NCI-H774 (cell line): ENCODE measurements at places on chromosomes 2 and 18.

DNA sequence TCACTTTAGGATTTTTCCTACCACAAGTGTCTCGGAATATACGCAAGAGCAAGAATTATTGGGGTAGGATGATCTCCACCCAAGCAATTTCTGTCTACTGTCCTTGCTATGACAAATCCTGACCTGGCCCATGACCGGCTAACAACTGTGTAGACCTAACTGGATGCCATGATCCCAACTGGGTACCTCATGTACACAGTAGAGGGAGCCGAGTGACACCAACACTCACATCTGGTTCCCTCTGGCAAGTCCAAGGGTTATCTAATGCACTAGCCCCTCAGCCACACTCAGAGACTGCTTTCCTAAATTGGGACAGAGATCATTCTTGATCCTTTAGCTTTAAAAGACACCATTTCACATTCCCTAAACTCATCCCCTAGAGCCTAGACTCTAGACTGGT is 60.7 kb upstream of the ZNF532 start:
- DNase-seq, result no peak

GRCh38 chr2:191206613-191207471 is 38.4 kb upstream of the MYO1B start:
- DNase-seq, result no peak

DNA sequence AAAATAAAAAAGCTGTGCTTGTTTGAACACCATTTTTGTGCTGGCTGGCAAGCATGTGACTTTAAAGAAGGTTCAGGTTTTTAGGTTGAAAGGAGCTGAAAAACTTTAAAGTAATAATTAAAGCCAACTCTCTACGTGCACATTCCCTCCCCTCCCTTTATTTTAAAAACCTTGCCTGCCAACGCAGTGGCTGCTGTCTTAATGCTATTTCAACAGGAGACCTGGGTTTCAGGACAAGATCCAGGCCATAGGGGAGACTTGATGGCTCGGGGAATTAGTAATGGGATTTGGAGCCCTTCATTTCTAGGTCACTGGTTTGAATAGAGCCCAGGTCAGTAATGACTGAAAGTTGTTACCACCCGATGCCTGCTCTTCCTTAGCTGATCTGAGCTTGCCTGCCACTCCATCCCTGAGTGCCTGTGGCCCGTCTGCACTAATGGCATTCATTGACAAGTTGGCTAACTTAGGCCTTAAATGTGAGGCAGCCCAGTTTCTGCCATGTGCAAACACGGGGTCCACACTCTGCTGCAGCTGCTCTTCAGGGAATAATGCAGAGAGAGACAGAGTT is 1233.2 kb upstream of the ZEB2 start:
- no peak for DNase-seq

DNA sequence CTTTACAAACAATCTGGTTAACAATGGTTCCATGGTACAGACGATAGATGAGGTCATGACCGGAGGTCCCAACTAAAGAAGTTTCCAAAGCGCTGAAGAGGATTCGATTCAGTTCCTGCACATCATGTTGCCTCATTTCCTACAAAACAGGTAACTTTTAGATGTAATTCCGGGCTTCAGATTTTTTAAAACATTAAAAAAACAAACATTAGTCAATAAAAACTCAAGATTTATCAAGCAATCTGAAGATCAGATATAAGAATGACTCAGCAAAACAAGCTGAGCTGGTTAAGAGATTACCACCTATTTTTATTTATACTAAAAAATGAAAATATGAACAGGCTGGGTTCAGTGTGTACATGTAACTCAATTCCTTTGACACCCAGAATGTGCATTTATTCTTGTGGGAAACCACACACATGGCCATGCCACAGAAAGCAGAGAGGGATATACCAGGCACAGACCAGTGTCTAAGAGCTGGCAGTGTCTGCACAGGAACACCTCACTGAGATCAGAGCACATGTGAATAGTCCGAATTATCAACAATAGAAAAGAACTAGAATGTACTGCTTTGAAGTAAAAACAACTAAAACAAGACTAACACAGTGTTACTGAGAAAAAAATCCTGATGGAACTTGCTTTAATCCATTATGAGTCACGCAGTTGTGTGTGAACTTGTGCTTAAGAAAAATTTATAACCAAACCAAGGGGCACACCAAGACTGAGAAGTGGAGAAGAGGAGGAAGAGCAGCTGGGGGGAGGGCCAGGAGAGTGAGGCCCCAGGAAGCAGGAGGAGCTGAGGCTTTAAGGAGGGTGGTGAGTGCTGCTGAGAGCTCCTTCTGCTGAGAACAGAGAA is 9.5 kb downstream of the USP40 start:
- no peak for DNase-seq

GRCh38 chr18:75248426-75249174 is 38.0 kb downstream of the TSHZ1 start:
- peak; percentile 16 for DNase-seq

DNA sequence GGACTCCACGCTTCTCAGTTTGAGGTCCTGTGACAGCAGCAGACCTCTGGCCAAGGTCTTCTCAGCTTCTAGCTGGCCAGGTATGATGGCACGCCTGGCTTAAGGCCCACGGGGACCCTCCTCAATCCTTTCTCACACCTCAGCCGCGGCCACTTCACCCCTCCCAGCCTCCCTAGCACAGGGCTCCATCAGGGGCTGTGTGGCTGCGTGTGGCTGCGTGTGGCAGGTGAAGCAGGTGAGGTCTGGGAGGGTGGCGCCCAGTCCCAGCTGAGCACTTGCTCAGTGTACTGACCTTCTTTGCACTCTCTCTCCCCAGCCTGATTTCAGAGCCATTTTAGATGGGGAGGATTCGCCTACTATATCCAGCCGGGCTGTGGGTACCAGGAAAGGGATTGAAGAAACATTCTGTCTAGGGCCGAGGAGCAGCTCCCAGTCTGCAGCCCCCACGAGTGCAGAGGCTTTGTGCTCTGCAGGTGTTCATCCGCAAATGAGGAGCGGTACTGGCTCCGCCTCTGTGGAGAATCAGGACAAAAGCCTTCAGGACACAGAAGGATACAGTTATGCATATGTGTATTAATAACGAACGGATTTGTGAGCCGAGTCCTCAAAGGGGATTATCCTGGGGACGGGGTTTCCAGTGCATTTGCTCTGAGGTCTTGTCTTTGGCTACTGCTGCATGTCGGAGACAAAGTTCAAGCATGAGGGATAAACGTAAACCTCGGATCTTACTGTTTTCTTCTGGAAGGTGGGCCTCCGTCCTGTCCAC is 236.9 kb upstream of the RAB6C start:
- DNase-seq, result no peak

- DNase-seq, result no peak
Observed at GRCh38 chr2:2832657-2833056, 501.6 kb upstream of the MYT1L start.

GRCh38 chr2:211157856-211158463 is 601.6 kb downstream of the CPS1 start:
- DNase-seq, result no peak

- no peak for DNase-seq
Observed at GRCh38 chr2:75356865-75357264, 157.5 kb upstream of the TACR1 start.

DNA sequence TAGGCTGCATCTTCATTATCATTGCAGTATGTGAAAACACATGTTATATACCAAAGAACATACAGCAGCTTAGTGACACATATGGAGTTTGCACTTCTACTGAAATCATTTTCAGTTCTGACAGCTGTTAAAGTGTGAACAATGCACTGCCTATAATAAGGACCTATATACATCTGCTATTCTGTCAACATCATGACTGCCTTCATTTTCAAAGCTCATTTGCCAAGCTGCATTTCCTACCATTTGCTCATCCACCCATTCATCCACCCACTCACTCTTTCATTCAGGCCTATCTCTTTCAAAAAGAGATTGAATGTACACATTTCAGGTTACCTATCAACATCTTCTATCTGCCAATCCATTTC is 81.7 kb upstream of the STK17B start:
- DNase-seq, result no peak

- DNase-seq, result no peak
Observed at GRCh38 chr2:32330136-32330535, 26.7 kb upstream of the BIRC6 start.

GRCh38 chr18:48392268-48392667 is 16.9 kb downstream of the ZBTB7C start:
- DNase-seq, result no peak

DNA sequence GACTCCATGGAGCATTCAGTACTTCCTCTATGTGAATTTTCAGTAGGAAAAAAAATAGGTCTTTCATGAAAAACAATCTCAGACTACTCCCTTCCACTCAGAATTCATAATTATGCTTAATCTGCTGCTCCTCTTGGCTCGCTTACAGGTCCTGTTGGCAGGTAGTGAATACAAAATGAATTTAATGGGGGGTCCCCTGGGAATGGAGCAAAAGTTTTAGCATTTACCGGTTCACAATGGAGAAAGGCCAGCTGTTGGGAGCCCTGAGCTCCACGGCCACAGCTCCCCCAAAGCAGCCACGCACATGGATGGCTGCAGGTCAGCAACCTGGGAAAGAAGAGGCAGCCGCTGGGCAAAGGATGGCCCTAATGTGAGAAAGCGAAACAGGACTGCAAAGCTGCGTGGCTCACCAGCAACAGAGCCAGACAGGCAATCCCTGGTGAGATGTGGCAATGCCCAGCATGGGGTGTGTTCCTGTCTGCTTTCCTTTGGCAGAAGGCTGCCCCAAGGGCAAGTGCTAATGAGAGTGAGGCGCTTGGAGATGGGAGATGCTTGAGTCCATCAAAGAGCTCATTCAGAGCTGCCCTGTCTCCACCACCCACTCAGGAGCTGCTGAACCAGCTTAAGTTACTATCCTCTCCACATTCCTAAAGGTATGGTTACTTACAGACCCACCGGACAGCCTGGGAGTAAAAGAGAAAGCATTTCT is 447.4 kb downstream of the EPHA4 start:
- DNase-seq, result no peak

GRCh38 chr2:41544709-41545108 is 503.1 kb upstream of the PKDCC start:
- DNase-seq, result no peak

- DNase-seq, result peak; percentile 85
Observed at GRCh38 chr2:45273412-45274249, 264.4 kb upstream of the SIX2 start.

GRCh38 chr2:140359056-140359771 is 1579.0 kb upstream of the NXPH2 start:
- no peak for DNase-seq

GRCh38 chr18:65592435-65592834 is 158.4 kb upstream of the CDH7 start:
- DNase-seq, result no peak
